ENCODE measurements at places on chromosomes 7 and 10.

- DNase-seq = peak; percentile 56
Measured at GRCh38 chr10:132942101-132943057, at the start of gene CFAP46. Gene CFAP46 (minus strand): TSS chr10:132942570. CDS start chr10:132942484, 86 bp downstream.

DNA sequence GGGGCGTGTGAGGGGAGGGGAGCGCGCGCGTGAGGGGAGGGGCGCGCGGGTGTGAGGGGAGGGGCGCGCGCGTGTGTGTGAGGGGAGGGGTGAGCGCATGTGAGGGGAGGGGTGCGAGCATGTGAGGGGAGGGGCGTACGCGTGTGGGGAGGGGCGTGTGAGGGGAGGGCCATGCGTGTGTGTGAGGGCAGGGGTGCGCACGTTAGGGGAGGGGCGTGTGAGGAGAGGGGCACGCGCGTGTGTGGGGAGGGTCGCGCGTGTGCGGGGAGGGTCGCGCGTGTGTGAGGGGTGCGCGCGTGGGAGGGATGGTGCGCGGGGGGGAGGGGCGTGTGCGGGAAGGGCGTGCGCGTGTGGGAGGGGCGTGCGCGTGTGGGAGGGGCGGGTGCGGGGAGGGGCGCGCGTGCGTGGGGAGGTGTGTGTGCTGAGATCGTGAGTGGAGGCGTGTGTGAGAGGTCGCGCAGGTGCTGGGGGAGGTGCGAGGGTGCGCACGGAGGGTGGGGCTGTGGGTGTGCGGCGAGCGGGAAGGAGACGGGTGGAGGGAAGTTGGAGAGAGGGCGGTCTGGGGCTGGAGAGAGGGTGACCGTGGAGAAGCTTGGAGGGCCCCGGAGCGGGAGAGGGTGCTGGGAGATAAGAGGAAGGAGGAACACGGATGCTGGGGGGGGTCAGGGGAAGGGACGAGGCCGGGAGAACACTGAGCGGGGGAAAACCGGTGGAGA, 19.7 kb downstream of the MXI1 start:
- DNase-seq = peak; percentile 81

- DNase-seq = no peak
Measured at GRCh38 chr7:46830-47140, 145.6 kb upstream of the FAM20C start.

DNA sequence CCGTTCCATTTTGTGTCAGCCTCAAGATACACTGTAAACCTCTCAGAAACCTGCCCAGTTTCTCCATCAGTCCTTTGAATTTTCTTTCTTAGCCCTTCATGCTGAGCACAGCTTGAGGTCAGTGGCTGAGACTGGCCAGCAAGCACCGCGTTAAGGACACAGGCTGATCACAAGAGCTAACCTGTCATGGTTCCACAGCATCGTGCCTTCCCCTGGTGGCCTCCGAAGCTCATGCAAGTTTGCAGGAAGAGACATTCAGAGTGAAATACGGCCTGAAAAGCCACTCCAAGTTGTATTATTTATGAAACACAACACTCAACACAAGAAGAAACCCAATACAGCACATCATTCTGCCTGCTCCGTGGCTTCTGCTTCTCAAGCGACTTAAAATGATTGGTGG, 57.0 kb upstream of the PFKP start:
- DNase-seq = no peak

DNA sequence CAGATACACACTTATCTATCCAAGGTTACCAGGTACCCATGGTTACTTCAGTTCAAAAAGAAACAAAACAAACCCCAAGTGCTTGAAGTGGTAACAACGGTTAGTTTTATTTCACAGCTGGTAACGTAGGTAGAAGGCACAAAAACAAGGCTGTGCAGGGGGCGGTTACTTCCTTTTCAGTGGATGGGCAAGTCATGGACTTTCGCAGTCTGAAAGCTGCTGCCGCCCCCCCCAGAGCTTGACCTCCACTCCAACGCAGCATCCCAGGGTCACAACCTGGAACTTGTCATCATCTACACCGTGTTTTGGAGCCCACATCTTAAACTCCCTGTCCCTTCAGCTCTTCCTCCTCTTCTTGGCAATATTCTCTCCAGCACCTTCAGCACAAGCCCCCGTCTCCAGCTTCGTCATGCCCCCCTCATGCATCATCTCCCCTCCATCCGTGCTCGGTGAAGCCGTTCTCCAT, 181.2 kb upstream of the ITGB1 start:
- peak; percentile 63 for DNase-seq

DNA sequence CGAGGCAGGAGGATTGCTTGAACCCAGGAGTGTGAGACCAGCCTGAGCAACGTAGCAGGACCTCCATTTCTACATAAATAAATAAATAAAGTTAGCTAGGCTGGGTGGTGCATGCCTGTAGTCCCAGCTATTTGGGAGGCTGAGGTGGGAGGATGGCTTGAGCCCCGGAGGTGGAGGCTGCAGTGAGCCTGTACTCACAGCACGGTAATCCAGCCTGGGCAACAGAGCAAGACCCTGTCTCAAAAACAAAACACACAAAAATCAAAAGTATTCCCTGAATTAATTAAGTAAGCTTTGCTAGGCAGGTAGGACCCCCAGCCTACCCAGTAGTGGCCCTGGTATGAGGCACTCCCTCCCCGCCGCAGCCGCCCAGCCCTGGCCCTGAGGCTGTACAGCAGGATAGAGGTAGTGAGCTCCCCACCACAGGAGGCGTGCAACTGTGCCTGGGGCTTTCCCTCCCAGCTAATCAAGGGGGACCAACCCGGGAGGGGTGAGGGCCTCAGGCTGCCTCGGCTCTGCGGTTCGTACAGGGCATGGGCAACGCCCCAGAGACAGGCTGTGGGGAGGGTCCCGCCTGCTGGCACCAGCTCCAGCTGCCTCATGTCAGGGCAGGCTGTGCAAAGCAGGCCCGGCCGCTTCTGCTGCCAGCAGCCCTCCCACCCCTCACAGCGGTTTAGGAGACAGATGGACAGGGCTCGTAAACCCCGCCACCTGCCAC, 1.0 kb upstream of the CYP2W1 start:
- no peak for DNase-seq
